ENCODE measurements at places on chromosomes 3 and 15.

- no peak for DNase-seq
Observed at GRCh38 chr3:158961911-158962310, 160.1 kb downstream of the MFSD1 start.

DNA sequence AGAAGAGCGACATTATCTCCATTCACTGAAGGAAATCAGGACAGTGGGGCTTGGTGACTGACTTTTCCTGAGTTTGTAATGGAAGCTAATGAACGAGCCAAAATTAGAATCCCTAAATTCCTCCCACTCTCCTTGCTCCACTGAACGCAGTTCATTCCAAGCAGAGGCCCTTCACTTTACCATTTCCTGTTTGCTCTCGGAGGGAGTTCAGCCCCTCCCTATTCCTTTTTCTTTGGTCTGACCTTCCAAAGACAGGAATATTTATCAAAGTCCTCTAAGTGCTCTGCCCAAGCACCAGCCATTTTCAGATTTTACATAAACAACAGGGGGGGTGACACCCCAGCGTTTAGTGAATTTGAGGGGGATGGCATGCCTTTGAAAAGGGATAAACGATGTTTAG, 24.0 kb upstream of the PTPRG start:
- no peak for DNase-seq

GRCh38 chr3:129475863-129476262, 35.8 kb downstream of the IFT122 start:
- DNase-seq = no peak

- peak; percentile 86 for DNase-seq
Observed at GRCh38 chr3:14402304-14402811, at the start of gene SLC6A6. Gene SLC6A6, plus strand, starts transcription at chr3:14402606. Its CDS starts 41,029 bp downstream, at chr3:14443635.

DNA sequence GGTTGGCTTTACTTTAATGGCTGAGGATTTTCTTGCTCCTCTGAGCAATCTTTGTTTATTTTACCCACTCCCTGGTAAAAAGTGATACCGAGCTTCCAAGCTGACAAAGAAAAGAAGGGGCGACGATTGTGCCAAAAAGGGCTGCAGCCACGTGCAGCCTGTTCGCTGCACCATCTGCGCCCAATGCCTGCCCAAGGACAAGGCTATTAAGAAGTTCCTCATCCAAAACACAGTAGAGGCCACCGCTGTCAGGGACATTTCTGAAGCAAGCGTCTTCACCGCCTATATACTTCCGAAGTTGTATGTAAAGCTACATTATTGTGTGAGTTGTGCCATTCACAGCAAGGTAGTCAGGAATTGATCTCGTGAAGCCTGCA, 4.4 kb downstream of the ARHGAP31 start:
- no peak for DNase-seq

DNA sequence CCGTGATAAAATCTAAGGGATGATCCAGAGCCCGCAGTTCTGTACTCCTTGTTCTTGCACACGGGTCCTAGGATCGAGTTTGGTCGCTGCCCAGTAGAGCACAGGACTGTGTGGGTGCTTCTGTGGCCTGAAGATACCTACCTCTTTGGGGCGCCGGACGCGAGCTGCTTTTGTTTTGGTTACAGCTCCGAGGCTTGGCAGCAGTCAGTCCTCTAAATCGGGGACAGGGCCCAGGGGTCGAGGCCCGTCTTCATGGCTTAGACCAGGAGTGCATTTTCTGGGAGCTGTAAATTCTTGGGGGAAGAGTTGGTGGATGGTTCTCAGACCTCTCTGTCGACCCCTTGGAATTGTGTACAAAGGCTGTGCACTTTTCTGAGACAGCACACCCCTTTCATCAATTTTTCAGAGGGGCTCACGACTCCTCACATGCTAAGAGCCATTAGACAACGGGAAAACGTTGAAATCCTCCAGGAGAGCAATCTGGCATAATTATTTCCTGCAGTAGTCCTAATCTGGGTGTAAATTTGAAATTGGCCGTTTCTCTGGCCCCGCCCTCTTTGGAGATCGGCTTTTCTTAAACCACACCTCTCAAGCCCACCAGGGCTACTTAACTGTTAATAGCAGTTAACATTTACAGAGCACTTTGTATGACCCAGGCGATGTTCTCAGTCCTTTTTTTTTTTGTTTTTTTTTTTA, 928 bp downstream of the CEP97 start:
- no peak for DNase-seq

GRCh38 chr15:40469776-40470390, 901 bp upstream of the CHST14 start:
- DNase-seq = no peak

DNA sequence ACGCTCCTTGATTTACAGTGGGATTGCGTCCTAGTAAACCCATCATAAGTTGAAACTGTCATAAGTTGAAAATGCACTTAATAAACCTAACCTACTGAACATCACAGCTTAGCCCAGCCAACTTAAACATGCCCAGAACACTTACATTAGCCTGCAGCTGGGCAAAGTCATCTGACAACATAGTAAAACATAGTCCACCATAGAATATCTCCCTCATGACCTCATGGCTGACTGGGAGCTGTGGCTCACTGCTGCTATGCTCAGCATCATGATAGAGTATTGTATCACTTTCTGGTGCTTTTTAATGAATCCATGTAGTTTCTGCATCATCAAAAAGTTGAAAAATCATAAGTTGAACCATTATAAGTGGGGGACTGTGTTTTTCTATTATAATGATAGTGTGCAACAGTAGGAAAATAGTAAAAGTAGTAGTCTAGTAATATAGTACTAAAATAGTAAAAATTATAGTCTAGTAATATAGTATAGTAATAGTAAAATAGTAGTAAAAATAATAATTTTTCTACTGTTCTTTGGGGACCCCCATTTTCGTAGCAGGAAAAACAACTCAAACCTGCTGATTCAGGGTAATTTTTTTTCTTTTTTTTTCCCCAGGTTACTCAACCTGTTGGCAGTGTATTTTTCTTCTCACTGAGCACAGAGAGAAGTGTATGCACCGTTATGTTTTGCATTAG, 233.5 kb downstream of the MYRIP start:
- DNase-seq = no peak

GRCh38 chr3:90180096-90180495, 1072.7 kb downstream of the EPHA3 start:
- DNase-seq = no peak

- DNase-seq = no peak
Observed at GRCh38 chr3:146550070-146550615, 5.7 kb upstream of the PLSCR1 start.

DNA sequence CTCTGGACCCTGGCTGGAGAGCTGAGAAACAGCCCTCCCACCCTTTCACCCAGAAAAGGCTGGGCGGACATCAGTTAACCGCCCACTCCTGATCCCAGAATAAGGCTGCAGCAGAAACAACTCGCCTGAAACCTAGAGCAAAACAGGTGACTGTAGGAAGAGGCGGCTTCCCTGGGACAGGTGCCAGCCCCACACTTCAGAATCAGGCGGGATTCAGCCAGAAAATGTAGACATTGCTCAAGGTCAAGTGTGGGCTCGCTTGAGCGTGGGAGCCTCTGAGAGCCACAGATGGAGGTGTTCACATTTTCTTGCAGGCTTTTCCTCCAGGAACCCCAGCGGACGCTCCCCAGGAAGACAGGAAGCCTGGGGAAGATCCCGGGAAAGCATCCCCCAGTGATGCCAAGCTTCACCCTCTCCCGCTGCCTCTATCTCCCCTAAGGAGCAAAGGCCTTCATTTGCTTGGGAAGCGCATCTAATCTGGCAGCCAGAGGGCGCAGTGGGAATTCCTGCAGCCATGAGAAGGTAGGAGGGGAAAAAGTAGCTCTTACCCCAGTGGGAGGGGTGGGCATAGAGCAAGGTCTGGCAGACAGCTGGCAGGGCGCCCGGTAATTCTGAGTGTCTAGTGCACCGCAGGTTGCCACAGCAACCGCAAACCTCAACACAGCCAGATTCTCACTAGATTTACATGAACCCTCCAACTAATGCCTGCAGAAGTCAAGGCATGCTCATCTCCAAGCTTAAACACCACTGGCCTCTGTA, 77.7 kb downstream of the OCA2 start:
- peak; percentile 3 for DNase-seq

GRCh38 chr3:183845608-183846288, 20.4 kb upstream of the MAP6D1 start:
- no peak for DNase-seq

DNA sequence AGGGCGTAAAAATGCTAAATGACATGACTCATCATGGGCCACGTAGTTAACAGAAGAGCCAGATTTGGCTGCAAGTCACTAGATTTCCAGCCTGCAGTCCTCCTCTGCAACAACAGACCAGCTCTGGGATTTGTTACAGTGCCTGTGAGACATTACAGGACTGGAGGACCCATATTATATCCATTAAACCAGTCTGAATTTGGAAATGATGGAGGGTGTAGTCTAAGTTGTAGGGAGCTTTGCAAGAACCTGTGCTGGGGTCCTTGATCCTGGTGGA, 10.8 kb downstream of the ZNF774 start:
- peak; percentile 78 for DNase-seq

DNA sequence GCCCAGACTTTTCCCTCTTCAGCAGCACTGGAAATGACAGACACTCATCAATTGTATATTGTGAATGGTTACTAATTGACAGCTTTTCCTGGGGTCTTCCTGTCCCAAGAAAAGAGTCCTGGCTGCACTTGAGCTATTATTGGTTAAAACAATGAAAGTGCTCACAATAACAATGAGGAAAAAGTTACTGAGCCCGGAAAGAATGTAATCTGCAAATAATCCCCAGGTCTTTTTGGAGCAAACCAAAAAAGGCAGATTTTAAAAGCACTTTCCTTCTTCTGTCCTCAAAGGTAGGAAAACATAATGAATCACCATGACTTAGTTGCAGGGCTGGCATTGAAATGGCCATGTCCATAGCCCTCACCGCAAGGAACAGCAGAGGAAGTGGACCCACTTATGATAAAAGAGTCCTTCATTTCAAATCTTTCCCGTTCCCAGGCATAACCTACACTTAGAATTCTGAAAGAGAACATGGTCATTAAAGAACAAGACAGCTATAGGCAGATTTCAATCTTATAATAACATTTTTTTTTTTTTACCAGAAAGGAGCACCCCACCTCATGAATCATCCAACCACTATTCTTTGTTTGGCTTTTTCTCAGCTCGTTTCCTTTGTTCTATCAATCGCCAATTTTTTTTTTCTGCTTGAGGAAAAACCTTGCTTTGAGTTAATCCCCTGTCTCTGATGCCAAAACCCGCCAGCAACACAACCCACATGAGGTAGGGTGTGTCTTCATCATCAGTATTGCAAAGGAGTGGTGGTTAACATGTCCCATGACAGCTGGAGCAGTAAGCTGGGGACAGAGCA, 35.5 kb upstream of the ATP1B3 start:
- no peak for DNase-seq

DNA sequence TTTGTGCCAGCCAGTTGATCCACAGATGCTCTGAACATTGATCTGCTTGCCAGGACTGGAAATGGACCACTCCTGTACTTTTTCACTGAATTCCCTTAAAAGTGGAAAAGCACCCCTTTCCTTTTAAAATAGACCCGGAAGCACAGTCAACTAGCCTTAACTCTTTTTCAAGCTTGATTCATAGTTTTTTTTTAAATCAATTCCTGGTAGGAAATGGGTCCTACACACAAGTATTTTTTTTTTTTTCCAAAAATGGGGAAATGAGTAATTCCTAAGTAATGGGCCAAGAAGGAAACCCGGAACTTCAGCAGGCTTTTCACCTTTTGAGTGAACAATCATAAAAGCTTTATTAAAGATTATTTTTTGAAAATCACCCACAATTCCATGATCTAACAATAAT, 234.4 kb upstream of the ADAMTS9 start:
- no peak for DNase-seq

DNA sequence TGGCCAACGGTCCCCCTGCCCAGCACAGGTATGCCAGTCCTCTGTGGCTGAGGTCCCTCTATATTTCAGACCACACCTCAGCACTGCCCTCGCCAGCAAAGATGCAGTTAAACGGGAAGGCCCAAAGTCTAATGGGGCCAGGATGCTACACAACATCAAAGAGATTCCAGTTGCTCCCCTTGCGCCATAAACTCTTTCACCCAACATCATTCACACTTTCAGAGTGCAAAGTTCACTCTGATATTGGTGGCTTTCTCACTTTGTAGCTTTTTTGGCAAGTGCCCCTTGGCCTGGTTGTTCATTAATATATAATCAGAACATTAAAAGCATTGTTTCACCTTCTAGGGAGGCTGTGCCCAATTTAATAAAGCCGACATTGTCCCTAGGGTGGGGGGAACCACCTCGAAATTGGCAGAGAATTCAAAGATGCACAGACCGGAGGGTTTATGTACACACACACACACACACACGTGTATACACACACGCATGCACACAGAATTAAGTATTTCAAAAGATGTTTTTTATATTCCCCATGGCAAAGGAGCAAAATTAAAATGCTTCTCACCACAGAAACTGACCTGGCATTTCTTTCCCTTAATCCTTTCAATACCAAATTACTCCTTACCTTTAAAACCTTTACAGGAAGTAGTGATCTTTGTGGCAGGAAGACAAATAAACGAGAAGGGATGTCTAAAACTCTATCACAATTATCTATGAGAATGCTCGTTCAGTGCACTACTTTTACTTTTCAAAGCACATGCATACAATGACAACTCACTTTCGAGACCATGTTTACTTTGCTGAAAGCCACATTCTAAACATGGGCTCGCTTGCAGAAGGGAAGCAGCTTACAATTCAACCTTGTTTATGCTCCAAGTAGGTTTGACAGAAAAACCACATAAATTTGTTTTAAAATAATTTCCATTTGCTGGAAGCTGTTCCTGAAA, 19.5 kb downstream of the LRIG1 start:
- DNase-seq = no peak

GRCh38 chr3:171967137-171967783, 72.1 kb upstream of the FNDC3B start:
- peak; percentile 86 for DNase-seq

DNA sequence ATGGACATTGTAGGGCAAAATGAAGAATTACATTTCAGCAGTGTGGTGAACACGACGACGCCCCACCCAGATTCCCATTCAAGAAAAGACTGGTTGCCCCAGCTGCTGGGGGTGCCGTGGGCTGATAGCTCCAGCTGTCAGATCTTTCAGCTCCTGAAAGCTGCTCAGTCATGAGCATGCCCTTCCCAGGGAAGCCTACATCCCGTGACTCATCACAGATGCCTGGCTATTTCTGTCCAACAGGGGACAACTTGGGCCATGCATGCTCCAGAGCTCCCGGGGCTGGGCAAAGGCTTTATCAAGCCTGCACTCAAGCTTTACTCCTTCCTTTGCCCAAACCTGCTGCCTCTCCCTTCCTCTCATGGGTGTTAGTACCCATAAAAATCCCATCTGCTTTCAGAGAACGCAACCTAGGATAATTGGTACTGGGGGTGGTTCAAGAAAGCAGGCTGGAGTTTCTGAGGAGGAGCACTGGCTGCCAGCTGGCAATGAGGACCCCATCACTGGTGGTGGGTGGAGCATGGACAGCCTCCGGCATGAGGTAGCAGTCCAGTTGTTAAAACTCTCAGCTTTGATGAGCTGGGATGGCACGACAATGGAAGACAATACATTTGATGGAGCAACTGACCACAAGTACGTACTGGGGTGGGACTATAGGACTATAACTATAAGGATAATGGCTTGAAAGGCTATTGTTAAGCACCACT, 16.4 kb upstream of the ST8SIA2 start:
- peak; percentile 11 for DNase-seq

- no peak for DNase-seq
Observed at GRCh38 chr15:40695469-40695890, 506 bp downstream of the RAD51 start.
